Dermis microvascular lymphatic vessel endothelial cell (primary cell): ENCODE measurements at places on chromosomes 11 and 22. TPM values are rescaled to one million over a fixed set of nuclear protein-coding genes. Genes with fewer than 3 reads are reported as not detected.

The FOLH1 gene
- under 0.01 TPM in 1 of 2 replicates, not detected in the other for total RNA-seq

The CCDC87 gene
- total RNA-seq: 0.13 TPM in 2 replicates

The NDUFV1 gene
- 161 and 166 TPM in 2 replicates for total RNA-seq

The OR5A2 gene
- total RNA-seq: not detected in 2 replicates

The CSRP3 gene
- not detected in 2 replicates for total RNA-seq

The KRTAP5-7 gene
- not detected in 2 replicates for total RNA-seq

The SCN4B gene
- under 0.01 TPM in 2 replicates for total RNA-seq

The GUCY1A2 gene
- total RNA-seq: under 0.01 TPM in 2 replicates

The TBC1D22A gene
- total RNA-seq: 12.5 and 18.1 TPM in 2 replicates

The KRTAP5-8 gene
- total RNA-seq: not detected in 2 replicates

The FIBIN gene
- total RNA-seq: not detected in 2 replicates

The ANO3 gene
- not detected in 2 replicates for total RNA-seq
